ENCODE measurements at places on chromosomes 5 and 9. TPM values are rescaled to one million over a fixed set of nuclear protein-coding genes. Genes with fewer than 3 reads are reported as not detected.

GRCh38 chr9:70170151-70170790 lies 88.5 kb upstream of the SMC5 start:
- no peak overlapping the region for H3K27ac ChIP-seq
- H3K27me3 ChIP-seq: no peaks in the 10 kb centered on the region
- H3K4me3 ChIP-seq: no peak overlapping the region
- H3K36me3 ChIP-seq: no peaks in the 10 kb centered on the region
- no peak for DNase-seq
- H3K4me1 ChIP-seq: no peaks in the 10 kb centered on the region

- no peak overlapping the region for H3K4me3 ChIP-seq
- H3K36me3 ChIP-seq: no peaks in the 10 kb centered on the region
- no peak overlapping the region for H3K27ac ChIP-seq
- DNase-seq: no peak
Measured at GRCh38 chr5:88556406-88556805, 287.8 kb upstream of the TMEM161B start.

DNA sequence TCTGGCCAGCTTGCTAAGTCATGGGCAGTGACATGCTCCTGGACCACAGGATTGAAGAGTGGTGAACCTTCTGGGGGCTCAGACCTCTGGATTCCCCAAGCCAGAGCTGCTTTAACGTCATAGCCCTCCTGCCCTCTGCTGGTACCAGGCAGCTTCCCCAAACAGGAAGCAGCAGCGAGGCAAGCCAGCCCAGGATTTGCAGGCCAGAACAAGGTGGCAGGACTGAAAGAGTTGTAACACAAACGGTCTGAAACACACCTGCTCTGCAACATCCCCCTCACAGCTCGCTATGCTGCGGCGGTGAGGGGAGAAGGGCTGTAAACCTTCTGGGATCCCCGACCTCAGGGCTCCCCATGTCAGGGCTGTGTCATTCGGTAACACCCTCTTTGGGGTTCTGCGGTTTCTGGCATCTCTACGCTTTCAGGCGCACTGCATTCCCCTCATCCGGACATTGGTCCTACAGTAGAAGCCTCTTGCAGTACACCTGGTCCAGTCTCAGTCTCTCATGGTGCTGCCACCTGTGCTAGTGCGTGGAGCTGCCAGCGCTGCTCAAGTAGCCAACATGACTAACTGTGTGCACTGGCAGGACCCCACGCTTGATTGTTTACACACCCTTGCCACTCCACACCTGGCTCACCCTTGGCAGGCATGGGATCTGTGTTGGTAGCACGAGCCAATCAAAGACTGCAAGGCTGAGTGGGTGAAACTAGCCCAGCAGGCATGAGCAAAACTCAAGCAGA lies 893.3 kb downstream of the PTPRD start:
- H3K4me3 ChIP-seq: no peak overlapping the region
- no peaks in the 10 kb centered on the region for H3K36me3 ChIP-seq
- no peak for DNase-seq
- H3K27ac ChIP-seq: no peak overlapping the region
- no peaks in the 10 kb centered on the region for H3K4me1 ChIP-seq

GRCh38 chr5:68949256-68949655 lies 144.6 kb upstream of the SLC30A5 start:
- H3K27ac ChIP-seq: peak overlapping the region; percentile 77
- no peaks in the 10 kb centered on the region for H3K27me3 ChIP-seq
- DNase-seq: no peak
- no peak overlapping the region for H3K4me3 ChIP-seq

GRCh38 chr9:108441726-108442125 lies 414.1 kb downstream of the ACTL7B start:
- no peaks in the 10 kb centered on the region for H3K36me3 ChIP-seq
- H3K4me3 ChIP-seq: no peak overlapping the region
- no peak for DNase-seq
- H3K4me1 ChIP-seq: peaks cover 3% of the 10 kb centered on the region
- H3K27me3 ChIP-seq: no peaks in the 10 kb centered on the region

CYSTM1 gene
- 56.5 TPM for total RNA-seq

DNA sequence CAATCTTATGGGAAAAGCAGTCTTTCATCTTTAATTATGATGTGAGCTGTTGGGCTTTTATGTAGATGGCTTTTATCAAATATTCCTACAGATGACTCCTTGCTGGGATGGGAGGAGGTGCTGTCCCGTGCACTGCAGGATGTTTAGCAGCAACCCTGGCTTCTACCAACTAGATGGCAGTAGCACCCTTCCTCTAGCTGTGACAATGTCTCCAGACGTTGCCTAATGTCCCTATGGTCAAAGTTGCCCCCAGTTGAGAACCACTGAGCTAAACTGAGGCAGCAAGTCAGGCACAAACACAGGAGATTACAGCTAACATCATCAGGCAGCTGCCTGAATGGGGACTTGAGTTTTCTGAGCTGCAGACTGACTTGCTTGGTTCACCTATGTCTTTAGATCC lies 401.9 kb upstream of the PDE4D start:
- no peak overlapping the region for H3K27ac ChIP-seq
- no peaks in the 10 kb centered on the region for H3K27me3 ChIP-seq
- no peaks in the 10 kb centered on the region for H3K36me3 ChIP-seq
- H3K4me3 ChIP-seq: no peak overlapping the region
- no peak for DNase-seq

DNA sequence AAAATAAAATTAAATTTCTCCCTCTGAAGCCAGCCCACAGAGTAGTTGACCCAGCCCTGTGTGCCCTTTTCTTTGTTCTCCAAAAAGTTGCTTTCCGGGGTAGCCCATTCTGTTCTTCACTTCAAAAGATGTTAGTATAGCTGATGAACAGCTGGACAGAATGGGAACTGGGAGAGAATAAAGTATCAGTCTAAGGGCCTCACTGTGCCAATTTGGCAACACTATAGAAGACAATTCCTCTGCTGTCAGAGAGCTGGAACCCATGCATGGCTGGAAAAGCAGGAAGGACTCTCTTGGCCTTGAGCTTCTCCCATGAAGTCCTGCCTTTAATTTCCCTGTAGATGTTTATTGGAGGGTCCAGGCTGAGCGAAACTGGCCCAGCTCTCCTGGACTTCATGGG lies 11.0 kb upstream of the TNFSF8 start:
- H3K27me3 ChIP-seq: no peaks in the 10 kb centered on the region
- H3K36me3 ChIP-seq: no peaks in the 10 kb centered on the region
- H3K4me3 ChIP-seq: no peak overlapping the region
- no peak overlapping the region for H3K27ac ChIP-seq
- H3K4me1 ChIP-seq: no peaks in the 10 kb centered on the region
- DNase-seq: no peak

THBS4 gene
- 2.0 TPM for total RNA-seq

NAIF1 gene
- 13.1 TPM for total RNA-seq

IFNA2 gene
- total RNA-seq: not detected
